ENCODE measurements at places on chromosomes 2 and 18. TPM values are rescaled to one million over a fixed set of nuclear protein-coding genes. Genes with fewer than 3 reads are reported as not detected.

DNA sequence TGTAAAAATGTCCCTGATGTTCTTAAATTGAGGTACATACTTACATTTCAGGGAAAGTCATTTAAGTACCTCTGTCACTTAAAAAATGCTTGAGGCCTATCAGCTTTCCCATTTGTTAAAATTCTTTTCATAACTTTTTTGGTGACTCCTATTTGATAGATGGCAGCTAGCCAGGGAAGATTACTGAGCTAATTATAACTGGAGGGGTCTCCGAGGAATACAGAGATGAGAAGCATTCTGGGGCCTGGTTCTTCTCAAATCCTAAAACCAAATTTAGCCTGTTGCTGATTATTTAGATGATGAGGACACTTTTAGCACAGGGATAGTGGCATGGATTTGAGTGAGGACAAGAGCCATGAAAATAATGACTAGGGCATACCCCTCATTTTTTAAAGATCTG is 4.8 kb downstream of the UGP2 start:
- no peak for DNase-seq

- DNase-seq, result no peak
These were observed 7.1 kb downstream of the RUFY4 start for GRCh38 chr2:218075975-218076811.

- DNase-seq, result peak; percentile 43
These were observed 322.5 kb downstream of the ARHGAP15 start for GRCh38 chr2:143451642-143452281.

DNA sequence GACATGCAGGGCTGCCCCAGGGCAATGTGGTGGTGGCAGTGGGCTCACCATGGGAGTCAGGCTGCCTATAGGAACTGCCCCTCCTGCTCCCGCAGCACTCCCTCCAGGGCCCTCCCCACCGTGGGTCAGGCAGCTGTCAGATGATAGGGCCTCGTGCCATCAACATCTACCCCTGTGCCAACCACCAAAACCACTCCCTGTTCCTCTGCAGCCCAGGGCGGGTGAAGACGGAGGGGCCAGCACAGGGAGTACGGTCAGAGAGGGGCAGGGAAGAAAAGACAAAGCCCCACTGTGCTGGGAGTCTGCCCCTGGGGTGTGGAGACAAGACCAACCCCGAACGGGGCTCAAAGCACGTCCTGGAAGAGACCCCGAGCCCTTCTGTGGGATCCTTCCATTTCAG is 97.4 kb downstream of the TNS1 start:
- no peak for DNase-seq

DNA sequence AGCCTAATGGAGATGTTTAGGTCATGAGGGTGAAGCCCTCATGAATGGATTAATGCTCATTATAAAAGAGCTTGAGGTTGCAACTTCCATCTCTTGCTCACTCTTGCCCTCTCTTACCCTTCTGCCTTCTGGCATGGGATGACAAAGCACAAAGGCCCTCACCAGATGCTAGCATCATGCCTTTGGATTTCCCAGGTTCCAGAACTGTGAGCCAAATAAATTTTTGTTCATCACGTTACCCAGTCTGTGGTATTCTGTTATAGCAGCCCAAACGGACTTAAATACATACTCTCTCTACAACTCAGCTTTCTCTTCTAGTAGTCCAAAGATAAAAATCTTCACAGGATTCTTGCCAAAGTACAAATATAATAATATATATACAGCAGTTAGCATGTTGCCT is 75.8 kb downstream of the LNPK start:
- no peak for DNase-seq

DNA sequence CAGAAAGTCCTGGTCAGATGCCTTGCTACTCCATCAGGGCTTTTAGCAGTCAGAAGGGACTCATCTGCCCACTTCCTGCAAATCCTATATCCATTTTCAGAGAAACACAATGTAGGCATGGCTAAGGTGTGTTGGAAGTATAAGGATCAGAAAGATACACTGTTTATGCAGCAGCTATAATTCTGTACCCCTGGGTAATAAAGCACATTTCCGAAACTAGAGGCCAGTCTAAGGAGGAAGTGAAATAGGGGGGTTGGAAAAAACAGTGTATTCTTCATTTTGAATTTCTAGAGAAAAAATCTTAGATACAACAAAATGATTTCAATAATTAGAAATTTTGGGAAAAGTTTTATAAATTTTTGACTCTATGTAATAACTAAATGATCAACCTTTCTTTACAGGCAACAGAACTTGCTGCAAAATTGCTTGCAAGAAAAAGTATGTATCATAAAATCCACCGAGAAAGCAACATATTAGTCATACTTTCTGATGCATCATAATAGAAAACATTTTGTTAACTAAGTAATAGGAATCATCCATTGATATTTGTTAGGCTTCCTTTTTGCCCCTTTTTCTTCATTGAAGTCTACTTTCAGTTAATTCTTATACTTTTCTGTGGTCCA is 47.4 kb downstream of the FSIP2 start:
- DNase-seq, result no peak

DNA sequence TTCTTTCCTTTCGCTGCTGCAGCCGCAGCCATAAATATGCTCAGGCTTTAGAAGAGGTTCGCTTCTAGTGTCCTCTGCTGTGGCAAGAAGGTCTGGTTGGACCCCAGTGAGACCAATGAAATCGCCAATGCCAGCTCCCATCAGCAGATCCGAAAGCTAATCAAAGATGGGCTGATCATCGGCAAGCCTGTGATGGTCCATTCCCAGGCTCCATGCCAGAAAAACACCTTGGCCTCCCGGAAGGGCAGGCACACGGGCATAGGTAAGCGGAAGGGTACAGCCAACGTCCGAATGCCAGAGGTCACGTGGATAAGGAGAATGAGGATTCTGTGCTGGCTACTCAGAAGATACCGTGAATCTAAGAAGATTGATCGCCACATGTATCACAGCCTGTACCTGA is 2.6 kb upstream of the CATIP start:
- DNase-seq, result no peak

DNA sequence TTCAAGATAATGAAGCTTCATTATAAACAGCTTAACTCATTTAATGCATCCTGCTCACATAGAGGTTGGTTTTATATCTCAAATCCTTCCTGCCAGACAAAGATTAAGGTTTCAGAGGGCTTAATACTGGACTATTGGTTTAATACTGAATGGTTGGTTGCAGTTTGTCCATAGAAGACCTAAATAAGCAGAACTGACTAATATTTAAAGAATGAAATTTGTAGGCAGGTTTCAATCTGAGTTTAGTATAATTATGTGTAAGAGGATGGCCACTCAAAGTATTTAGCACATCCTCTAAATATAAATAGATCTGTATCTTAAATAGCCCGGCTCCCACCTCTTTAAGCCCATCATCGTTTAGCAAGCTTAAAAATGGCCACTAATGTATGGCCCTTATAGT is 92.5 kb downstream of the EPB41L5 start:
- no peak for DNase-seq

DNA sequence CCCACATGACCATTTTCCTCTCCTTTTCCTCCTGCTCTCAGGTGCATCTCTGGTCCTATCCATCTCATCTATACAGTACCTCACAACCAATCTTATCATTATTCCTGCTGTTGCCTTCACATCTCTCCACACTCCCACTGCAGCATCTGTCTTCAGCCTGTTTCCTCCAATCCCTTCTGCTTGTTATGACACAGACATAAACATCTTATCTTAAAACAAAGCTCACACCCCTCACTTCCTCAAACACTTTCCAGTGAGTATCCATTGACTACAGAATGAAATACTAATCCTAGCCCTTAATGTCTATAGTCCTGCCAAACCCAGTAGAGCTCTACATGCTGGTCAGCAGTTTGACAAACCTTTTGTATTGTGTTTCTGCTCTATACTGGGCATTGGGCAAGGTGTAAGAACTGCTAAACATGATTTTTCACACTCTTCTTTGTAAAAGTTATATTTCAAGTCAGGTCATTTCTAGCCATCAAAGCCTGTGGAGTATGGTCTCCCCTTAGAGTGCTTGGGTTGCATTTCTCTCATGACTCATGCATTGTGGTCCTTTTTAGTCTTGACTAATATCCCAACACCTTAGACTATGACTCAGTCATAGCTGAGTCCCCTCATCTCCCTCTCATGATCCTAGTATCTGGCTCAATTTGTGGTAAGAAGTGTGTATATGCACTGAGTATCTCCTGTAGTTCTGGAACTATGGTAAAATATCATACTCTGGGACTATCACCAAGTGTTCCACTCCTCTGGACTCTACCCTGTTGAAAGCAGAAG is 187.0 kb downstream of the CYRIA start:
- peak; percentile 72 for DNase-seq

DNA sequence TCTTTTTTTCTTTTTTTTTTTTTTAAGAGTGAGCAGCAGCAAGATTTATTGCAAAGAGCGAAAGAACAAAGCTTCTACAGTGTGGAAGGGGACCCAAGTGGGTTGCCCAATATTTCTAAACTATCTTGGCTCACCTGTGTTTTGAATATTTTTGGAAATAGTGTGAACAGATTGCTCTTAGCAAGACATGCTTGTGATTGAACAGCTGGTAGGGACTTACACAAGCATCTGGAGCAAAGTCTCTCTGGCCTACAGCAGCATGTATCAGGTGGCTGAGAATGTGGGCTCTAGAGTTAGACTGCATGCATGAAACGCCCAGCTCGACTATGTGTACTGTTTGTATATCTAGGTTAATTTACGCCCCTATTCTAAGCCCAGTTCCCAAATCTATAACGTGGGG is 40.3 kb upstream of the FBXO11 start:
- DNase-seq, result no peak

DNA sequence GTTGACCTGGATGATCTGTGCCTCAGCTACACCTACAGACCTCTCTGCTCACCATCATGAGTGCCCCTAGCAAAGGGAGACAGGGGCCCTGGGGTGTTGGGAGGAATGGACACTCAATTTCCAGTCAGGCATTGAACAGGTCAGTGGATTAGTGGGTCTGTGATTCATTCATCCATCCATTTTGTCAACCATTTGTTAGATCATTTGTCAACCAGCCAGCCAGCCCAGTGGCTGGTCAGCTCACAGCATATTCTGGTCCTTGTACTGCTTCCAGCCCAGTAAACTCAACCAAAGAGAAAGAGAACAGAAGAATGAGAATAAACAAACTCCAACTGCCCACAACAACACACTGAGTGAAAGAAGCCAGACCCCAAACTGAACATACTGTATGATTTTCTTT is 4.6 kb upstream of the KLF11 start:
- DNase-seq, result no peak

- DNase-seq, result peak; percentile 41
These were observed 340.7 kb downstream of the TGIF1 start for GRCh38 chr18:3790703-3791102.

- DNase-seq, result peak; percentile 67
These were observed 275.3 kb upstream of the CCDC68 start for GRCh38 chr18:55234366-55235093.

DNA sequence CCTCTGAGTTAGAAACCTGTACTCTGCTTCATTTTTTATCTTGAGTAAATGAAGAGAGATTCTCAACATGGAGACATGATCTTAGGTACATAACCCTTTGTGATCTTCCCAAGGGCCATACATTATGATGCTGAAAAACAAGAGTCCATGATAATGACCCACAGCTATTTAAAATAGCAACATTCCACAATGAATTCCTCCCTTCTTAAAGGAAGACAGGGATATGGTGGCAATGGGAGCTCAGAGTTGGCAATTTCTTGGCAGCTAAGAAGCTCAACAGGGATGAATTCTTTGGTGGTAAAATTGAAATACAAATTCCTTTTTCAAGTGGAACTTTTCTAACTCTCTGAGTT is 638.5 kb downstream of the CNTNAP5 start:
- no peak for DNase-seq

GRCh38 chr2:4012197-4012596 is 308.8 kb downstream of the DCDC2C start:
- no peak for DNase-seq

GRCh38 chr2:143453981-143454511 is 324.8 kb downstream of the ARHGAP15 start:
- no peak for DNase-seq

DNA sequence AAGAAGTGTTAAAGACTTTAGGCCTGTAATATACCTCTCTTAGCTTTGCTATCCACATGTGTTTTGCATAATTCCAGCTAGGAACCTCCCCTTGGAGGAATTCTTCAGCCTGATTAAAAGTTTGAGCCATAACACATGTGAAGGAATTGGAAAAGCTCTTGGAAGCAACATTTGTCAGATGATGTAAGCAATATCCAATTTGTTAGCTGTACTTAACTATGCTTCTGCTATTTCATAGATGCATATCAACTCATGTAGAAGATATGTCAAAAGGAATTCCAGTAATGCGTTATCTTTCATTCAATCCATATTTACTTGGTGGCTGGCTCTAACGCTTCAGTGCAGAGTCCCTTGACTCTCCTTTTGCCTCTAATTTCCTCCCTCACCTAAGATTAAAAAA is 46.2 kb downstream of the PKP4 start:
- no peak for DNase-seq

- DNase-seq, result peak; percentile 13
These were observed 524.4 kb downstream of the BCL11A start for GRCh38 chr2:60028849-60029565.

GRCh38 chr2:55031505-55031904 is 18.7 kb downstream of the RTN4 start:
- DNase-seq, result no peak

DNA sequence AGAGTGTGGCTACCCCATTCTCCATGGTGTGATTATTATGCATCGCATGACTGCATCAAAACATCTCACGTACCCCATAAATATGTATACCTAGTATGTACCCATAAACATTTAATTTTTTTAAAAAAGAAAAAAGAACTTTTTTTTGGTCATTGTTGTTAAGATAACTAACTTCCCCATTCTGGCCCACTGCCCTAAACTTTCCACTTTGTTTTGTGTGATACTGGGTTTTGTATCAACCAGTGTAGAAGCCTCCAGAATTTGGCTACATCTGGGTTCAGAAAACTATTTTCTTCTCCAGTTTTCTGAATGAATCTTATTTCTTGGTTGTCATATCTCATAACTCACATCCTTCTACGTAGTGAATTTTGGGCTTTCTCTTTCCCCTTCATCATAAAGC is 62.3 kb upstream of the NABP1 start:
- no peak for DNase-seq

DNA sequence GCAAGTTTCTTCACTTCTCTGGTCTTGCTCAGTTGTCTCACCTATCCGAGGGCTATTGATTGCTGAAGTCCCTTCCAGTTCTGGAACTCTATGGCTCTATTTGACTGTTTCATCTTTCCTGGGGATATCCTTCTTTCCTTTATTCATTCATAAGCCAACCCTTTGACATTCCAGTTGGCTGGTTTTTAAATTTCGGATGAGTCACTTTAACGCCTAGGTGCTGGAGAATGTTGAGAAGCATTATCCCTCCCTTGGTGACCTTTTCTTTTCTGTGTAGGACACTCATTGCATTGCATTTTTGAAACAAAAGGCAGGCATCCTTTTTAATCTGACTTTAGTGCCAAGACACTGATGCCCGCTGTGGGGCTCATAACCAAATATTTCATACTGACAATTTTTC is 307.1 kb downstream of the TSN start:
- DNase-seq, result peak; percentile 22

The GLI2 gene
- total RNA-seq, result 4.2 TPM

The PLCL1 gene
- 0.11 TPM for total RNA-seq

The RUFY4 gene
- not detected for total RNA-seq

The TNFAIP6 gene
- 3.2 TPM for total RNA-seq

The ITGB1BP1 gene
- 34.5 TPM for total RNA-seq

The TUBB8B gene
- not detected for total RNA-seq

The EIF2AK3 gene
- 16.3 TPM for total RNA-seq

The COLEC11 gene
- not detected for total RNA-seq

The ASAP2 gene
- total RNA-seq, result 20.3 TPM

The RPIA gene
- 7.6 TPM for total RNA-seq

All from Daoy (cell line).